ENCODE measurements at places on chromosomes 3 and 15.

DNA sequence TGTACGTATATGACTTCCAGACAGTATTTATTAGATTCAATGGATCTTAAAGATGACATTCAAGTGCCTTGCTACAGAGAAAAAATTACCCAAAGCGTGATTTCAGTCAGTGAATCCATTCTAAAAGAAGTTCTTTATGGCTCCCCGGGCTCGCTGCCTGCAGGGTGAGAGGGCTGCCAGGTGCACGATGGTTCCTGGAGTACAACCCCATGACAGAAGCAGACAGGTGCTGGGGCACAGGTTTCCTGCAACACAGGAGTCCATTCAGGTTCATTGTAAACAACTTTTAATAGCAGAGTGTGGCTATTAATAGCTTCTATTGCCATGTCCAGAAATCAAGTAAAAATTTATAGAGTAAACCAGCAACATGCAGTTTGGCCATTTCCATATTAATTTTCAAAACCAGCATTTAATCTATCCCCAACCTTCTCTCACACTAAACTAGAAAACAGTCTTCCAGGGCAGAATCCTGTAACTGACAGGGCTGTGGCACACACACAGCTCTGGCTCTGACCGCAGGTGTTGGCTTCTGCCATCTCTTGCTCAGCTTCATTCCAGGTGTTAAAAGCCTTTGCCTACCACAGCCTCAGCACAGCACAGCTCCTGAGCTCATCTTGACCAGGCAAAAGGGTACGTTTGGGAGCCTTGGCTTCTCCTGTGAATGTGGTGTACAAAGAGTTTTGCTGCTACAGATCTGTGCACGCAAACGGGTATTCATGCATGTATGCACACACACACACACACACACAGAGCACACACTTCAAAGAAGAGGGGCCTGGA is 185.9 kb downstream of the MEX3B start:
- DNase-seq, result no peak

DNA sequence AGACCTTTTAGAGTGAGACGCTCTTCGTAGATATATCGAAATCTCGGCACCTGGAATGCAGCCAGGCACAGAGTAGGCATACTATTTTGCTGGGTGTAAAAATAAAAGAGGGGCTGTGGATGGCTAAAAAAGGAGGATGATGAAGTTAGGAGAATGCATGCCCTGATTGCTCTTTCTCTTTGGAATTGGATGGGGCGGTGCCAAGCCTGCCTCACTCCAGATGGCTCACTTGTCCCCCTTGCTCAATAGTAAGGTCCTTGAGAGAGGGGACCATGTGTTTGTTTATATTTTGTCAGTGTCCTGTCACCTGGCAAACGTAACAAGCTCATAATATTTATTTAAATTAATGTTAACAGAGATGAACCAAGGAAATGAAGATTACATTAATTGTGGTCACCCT is 33.0 kb downstream of the SNRK start:
- DNase-seq, result no peak

GRCh38 chr3:186151077-186151971 is 42.4 kb upstream of the ETV5 start:
- DNase-seq, result no peak

DNA sequence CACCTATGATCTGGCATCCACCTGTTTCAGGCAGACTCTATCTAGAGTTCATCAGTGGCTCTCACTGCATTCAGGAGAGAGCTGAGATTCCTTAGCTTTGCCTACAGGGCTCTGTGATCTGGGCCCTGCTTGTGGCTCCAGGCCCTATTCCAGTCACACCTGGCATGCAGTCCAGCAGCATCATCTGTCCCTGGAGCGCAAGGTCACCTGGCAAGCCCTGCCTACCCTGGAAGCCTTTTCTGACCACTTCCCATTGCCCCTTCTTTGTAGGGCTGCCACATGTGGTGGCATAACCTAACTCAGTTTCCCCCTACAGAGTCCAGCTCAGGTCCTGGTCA is 115.1 kb upstream of the PLXNA1 start:
- DNase-seq, result no peak

DNA sequence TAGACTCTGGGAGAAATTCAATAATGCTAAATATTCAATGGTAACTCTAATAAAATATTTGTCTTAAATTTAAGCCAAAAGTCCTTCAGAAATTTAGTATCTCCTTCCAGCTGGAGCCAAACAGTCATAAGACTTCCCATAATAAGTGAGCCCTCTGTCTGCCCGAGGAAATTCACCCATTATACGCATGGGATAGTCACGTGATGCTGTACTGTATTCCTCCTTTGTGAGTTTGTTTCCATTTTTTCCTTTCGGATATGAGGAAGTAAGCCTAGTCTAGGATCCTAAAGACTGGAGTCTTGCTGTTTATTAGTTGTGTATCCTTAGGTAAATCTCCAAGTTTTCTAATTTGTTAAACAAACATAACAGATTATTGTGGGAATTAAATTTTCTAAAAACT is 110.4 kb upstream of the PLAAT1 start:
- no peak for DNase-seq

- no peak for DNase-seq
Measured at GRCh38 chr3:69011096-69011730, 2.3 kb downstream of the EOGT start.

DNA sequence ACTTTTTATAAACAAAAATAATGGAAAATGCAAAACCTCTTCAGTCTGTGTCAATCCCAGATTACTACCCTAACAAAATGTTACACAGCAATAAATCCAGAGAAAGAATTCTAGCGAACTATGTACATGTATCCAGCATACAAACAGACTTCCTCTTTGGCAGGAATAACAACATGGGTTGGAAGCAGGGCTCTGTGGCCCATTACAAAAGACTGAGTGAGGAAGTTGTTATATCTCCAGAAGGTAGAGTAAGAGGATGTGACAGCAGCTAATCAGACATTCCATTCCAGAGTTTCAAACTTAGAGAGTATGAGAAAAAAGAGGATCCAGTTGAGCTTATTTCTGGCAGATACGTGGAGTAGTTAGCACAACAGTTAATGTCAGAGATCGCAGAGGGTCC is 294.0 kb upstream of the PLSCR5 start:
- DNase-seq, result no peak

DNA sequence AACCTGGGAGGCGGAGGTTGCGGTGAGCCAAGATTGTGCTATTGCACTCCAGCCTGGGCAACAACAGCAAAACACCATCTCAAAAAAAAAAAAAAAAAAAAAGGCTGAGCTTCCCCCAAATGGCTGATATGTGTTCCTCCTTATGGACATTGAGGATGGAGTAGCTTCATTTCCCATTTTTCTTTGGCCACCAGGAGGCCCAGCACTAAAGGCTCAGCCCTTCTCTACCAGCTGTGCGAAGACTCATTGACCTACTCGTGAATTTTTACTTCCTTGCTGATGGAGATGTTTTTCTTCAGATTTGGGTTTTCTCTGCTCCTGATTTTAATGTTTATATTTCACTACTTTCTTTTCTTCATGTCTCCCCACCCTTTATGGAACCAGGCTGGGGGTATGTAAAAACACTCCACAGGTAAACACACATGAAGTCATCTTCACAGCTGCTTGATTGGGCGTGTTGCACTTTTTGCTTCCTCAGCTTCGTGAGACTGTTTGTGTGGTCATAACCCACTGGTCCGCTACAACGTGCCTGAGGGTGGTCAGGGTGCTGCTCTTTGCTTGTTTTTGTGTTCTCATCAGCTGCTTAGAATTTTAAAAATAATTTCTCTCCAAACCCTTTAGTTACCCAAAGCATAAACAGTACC is 13.5 kb downstream of the SEMA4B start:
- no peak for DNase-seq

DNA sequence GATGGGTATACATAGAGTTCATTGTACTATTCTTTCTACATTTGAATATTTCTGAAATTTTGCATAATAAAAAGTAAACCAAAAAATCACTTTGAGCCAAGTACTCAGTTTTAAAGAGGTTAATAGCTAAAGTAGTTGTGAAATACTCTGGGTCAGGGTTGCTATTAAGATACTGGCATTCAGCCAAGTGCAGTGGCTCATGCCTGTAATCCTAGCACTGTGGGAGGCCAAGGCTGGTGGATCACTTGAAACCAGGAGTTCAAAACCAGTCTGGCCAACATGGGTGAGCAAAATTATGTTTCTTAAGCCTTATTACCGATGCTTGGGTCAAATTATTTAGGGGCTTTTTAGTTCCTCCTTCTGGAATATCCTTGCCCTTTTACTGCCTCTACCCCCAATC is 122.0 kb upstream of the MELTF start:
- DNase-seq, result no peak

Measured in stimulated activated naive CD8-positive, alpha-beta T cell treated with anti-CD3 and anti-CD28 coated beads, Interleukin-15, Interleukin-2, amounts not matched to agents 100 U/mL and 50 U/mL, for 24 hours (primary cell).